ENCODE measurements at places on chromosomes 4 and X.

DNA sequence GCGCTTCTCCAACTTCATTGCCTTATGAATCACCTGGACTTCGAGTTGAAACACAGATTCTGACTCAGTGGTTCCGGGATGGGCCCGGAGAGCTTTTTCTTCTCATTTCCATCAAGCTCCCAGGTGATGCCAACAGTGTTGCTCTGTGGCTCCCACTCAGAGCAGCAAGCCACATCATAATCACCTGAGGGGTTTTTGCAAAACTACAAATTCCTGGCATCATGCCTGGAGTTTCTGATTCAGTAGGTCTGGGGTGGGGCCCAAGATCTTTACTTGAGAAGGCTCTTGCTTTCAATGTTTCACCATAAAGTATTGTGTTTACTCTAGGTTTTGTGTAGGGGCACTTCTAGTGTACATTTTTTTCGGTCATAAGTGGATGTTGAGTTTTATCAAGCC, 7.0 kb downstream of the MTM1 start:
- DNase-seq: no peak

DNA sequence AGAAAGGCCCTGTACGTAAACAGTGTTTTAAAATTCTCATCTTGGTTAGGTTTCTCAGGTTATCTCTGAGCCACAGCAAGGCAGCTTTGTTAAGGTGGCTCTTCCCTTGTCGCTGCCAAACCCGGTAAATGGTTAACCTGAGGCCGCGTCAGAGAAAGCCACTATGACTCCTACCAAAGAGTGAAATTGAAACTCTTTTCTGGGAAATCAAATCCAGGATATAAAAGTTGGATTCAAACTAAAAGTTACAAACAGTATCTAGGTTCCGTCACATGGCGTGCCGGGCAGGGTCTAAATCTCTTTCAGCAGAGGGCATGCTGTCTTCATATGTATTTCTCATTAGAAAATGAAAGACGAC, 433 bp downstream of the MMAA start:
- peak; percentile 41 for DNase-seq

- DNase-seq: no peak
Measured at GRCh38 chr4:81335122-81335912, 120.3 kb upstream of the PRKG2 start.

- no peak for DNase-seq
Measured at GRCh38 chrX:54950730-54951375, 30.2 kb downstream of the TRO start.

Data from heart left ventricle (tissue), 16 donors.